ENCODE measurements at places on chromosomes 2 and 18.

DNA sequence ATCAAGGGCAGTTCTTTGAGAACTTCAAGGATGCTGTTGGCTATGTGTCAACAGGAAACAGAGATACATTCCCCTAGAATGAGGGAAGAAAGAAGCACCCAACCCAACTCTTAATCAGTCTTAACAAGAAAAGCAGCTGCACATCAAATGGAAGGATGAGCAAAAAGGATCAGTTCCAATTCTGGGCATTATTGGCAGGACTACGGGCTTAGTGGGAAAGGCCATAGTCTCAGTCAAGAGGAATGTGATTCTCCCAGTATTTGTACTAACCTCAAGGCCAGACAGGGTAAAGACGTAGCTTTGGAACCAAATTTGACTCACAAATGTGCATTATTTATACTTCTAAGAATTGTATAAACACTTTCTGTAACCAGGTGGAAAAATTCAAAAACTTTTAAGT lies 18.2 kb downstream of the BMP10 start:
- DNase-seq, result no peak

DNA sequence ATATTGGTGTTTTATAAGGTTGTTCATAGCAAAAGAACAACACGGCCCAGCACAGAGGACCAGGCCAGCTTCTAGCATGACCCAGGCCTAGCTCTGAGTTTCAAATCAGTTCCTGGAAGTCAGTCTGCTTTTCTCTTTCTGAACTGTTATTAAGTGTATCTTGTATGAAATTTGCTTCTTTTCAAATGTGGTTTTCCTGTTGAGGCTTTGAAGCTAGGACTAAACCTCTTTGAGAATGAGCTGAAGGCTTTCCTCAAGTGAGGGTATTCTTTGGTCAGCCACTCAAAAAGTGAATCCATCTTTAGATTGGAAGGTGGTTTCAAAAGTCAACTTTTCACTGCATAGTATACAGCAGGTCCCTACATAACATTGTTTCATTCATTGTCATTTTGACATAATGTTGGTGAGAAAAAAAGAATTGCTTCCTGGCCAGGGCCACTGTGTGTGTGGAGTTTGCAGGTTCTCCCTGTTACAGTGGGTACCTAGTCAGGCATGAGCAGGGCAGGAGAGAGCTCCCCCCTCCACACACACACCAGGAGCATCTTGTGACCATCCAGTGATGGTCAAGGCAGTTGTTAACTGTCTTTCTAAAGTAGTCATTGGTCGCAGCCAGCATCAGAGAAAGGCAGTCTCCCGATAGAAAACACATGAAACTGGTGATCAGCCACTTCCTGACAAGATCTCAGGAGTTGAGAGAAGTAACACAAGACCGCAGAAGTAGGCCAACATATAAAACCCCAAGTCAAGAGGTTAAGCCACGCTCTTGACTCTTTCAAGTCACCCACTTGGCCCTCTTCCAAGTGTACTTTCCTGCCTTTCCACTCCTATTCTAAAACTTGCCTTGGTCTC lies 6.7 kb upstream of the ACAA2 start:
- no peak for DNase-seq

DNA sequence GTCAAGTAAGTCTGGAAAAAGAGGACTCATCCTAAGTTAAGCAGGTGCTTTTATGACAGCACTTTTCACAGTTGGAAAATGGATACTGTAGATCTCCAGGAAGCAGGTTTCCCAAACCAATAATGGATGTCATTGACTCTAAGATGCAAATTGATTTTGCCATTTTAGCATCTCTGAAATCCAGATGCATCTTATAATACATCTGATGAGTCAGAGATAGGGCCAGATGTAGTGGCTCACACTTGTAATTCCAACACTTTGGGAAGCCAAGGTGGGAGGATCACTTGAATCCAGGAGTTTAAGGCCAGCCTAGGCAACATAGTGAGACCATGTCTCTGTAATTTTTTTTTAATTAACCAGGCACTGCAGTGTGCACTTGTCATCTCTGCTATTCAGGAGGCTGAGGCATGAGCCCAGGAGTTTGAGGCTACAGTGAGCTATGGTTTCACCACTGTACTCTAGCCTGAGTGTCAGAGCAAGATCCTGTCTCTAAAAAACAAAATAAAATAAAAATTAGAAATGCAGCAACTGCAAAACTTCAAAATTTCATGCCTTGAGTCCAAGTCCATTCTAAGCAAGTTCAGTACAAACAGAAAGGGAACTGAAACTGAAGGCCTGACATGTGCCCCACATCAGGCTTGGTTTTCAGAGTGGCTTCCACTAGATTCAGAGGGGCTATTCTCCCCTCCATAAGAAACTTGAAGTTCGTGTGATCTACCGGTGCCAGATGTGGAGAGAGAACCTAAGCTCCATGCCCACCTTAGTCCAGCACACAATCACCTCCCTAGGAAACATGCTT lies 267.8 kb upstream of the NCKAP5 start:
- DNase-seq, result no peak

DNA sequence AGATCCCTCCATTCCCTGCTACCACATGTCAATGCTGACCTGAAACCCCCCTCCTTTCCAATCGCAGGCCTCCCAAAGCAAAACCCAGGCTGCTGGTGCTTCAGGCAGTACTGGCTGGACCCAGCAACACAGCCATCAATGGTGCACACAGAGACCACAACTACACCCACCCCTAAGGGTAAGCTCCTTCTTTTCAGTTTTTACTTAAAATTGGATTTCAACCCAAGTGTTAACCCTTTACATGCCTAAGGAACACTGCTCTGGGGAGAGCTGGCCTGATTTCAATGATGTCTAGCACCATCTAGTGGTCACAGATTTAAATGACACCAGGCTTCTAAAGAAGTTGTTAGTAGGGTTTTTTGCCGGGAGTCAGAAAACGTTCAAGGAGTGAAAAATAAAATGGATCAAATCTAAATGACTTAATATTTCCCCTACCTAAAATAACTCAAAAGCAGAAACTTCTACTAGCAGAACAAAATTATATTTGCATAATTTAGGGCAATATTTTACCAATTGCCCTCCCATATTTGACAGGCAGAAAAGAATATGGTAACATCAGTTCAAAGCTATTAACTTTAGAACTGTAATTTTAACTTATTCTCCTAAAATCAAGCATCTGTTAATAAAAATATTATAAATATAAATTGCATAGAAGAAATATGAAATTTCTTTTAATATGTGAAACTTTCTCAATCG lies 24.6 kb downstream of the FECH start:
- DNase-seq, result no peak

DNA sequence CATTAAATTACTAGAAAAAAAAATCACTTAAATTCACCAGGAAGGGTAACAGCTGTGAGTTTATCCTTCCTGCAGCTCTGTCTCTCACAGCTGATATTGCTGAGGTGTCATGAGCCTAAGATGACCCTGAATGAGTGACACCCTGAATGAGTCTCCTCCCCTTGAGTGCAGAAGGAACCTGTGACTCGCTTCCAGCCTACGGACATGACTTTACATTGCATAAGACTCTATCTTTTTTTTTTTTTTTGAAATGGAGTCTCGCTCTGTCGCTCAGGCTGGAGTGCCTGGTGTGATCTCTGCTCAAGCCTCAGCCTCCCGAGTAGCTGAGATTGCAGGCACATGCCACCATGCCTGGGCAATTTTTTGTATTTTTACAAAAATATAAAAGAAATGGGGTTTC lies 14.1 kb downstream of the MRO start:
- DNase-seq, result no peak

DNA sequence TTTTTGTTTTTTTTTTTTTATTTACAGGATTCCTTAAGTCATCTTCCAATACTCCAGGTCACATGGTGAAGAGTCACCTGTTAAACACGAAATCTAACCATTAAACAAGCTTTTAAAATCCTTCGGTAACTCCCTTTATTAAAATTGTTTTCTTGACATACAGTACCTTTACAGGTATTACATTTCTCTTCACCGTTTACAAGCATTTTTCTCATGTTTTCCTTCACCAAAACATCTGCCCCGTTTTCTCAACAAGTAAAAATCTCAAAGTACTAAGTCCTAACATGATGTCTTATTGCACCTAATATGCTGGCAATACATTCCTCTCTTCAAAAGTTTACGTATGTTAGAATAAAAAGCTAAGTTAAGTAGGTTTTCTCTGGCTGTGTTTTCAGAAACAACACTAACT lies 1.1 kb downstream of the PUM2 start:
- DNase-seq, result no peak

- DNase-seq, result no peak
These were observed 104.2 kb upstream of the RND3 start for GRCh38 chr2:150591496-150592285.

GRCh38 chr2:135475128-135475527 lies 55.9 kb downstream of the ZRANB3 start:
- DNase-seq, result no peak

DNA sequence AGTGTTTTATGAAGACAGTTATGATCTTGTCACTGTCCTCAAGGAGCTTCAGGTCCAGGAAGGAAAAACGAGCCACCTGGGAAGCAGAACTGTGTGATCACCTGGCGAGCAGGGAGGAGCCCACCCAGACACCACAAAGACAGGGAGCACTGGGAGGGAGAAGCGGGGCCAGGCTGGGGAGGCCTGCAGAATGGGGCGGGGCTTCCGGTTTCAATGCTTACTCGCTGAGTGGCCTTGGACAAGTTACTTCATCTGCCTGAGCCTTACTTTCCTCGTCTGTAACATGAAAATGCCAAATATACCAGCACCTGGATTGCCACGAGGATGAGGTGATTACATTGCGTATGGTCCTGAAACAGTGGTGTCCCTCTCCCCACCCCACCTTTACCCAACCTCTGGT lies 227.5 kb downstream of the ANKRD30B start:
- DNase-seq, result no peak

- DNase-seq, result no peak
These were observed 182.3 kb upstream of the ST6GAL2 start for GRCh38 chr2:107068069-107068916.

- DNase-seq, result no peak
These were observed 18.3 kb downstream of the MAIP1 start for GRCh38 chr2:199973703-199974102.

- no peak for DNase-seq
These were observed 350.7 kb upstream of the MYT1L start for GRCh38 chr2:2681711-2682251.

DNA sequence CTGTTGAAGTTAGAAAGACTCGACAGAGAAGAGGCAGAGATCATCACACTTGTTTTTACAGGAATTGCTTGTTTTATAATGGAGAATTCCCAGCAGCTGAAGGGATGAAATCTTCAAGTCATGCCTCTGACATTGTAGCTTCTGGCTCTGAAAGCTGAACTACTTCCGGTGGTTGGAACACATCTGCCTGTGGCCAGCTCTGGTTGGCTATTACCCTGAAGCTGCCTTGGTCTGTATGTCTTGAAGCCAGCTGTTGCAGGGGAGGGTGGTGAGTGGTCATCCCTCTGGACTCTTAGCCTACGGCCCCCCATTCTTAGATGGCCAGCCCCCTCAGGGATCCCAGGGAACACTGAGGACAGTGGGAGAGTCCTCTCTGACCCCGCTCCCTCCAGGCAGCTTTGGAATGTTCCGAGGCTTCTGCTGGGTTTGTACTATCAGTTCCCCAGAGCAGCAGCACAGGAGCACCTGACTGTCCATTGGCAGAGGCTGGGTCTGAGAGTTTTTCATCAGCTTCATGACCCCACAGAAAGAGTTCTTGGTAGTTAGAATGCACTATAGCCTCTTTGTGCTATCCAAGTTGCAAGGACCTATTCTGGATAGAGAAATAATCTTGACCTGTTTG lies 87.4 kb upstream of the CAPN13 start:
- no peak for DNase-seq

DNA sequence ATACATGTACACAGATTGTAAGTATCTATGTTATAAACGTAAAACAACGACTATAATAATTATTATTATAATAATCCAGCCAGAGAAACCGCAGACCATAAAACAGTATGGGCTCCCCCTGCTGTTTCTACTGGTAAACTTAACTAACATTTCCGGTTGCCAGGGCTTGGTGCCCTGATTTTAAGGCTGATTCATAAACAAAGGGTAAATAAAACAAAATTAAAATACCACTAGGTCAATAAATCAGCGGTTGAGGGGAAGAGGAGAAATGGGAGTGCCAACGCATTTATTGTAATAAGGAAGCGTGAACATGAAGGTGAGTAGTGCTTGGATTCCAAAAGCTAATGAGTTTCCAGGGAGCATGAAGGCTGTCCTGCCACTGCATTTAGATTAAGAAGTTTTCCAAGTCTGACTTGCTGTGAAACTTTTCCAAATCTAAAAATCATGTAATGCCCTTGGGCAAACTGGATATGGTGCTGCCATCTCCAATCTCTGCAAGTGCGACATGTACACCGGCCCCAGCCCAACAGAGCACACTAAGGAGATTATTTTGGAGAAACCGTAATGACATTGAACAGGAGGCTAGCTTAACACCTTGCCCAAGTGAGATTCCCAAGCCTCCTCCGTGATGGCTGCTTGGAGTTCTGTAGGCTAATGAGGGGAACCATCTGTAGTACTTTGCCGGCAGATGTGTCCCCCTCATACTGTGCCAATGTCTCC lies 50.7 kb upstream of the HNRNPA3 start:
- no peak for DNase-seq

GRCh38 chr2:227890495-227891079 lies 19.2 kb downstream of the DAW1 start:
- DNase-seq, result no peak

GRCh38 chr2:28365158-28365557 lies 27.5 kb upstream of the FOSL2 start:
- no peak for DNase-seq

- no peak for DNase-seq
These were observed 104.4 kb upstream of the CDC42EP3 start for GRCh38 chr2:37775908-37776250.

DNA sequence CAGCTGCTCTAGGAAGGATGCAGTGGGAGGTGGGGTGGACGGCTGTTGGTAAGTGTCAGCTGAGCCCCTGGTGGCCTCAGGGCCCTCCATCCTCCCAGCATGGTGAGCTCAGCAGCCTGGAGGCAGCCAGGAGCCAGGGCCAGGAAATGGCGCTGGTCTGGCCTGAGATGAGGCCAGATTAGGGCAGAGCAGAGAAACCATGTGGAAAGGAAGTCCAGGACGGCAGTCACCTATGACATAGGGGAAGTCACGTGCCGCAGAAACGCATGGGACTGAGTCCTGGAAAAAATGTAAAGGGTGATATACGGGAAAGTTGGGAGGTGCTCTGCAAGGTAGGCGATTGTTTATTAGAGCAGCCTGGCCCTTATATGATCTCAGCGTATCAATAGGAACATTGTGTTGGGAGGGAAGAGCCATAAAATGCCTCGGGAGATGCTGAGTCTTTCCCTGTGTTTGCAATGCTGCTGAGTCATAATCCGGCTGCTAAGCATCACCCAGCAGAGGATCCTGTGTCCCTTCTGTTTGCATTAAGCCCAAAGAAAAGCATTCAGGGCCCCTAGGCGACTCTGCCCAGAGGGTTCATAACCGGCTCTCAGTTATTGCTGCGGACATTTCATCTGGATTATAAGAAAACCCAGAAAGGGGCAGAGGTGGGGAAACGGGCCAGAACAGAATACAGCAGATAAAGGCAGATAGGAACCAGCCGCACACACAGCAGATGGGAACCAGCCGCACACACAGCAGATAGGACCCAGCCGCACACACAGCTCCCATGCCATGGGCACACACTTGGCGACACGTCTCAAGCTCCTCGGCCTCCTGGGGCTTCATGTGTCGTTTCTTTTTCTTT lies 30.3 kb upstream of the B3GNT7 start:
- no peak for DNase-seq

Data from activated T-helper 1 cell treated with anti-CD3 and anti-CD28 coated beads, Interleukin-2, amount 50 U/mL, for 16 hours (primary cell).